ENCODE measurements at places on chromosomes 16 and 17. TPM values are rescaled to one million over a fixed set of nuclear protein-coding genes. Genes with fewer than 3 reads are reported as not detected.

MYADML2 gene
- total RNA-seq = 1.7 TPM

ABCA9 gene
- total RNA-seq = not detected

DNA sequence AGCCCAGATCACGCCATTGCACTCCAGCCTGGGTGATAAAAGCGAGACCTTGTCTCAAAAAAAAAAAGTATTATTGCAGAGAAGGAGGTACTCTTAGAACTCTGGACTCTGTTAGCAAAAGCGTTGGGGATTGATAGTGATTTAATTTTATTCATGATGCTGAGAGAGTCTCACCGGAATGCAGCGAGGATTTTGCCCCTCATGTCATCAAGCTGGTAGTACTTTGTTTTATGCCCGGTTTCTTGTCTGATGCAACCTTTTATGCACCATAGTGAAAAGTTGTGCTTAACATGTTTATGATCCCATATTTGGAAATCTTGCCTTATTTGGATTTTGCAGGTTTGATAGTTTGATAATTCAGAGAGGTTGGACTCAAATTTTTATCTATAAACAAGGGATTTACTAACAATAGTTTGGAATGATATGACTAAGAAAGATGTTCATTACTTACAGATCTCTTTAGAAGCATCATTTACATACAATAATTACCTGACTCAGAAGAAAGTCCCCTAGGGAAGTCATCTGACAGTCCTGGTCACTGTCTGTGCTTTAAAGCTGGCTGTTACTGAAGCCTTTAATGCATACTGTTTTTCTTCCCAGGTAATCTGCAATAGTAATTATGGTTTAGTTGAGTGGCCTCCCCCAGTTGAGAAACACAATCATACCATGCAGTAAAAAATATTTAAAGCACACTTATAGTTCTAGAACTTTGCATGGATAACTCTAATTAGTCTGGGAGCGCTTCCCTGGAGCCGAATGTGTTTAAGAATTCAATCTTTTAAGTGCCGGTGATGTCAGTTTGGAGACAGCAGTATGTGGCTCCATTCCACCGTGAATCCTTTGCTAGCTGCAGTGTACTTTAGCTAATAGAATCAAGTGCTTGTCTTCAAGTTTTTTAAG, 120.9 kb downstream of the PRKCA start:
- no peak for DNase-seq

DNA sequence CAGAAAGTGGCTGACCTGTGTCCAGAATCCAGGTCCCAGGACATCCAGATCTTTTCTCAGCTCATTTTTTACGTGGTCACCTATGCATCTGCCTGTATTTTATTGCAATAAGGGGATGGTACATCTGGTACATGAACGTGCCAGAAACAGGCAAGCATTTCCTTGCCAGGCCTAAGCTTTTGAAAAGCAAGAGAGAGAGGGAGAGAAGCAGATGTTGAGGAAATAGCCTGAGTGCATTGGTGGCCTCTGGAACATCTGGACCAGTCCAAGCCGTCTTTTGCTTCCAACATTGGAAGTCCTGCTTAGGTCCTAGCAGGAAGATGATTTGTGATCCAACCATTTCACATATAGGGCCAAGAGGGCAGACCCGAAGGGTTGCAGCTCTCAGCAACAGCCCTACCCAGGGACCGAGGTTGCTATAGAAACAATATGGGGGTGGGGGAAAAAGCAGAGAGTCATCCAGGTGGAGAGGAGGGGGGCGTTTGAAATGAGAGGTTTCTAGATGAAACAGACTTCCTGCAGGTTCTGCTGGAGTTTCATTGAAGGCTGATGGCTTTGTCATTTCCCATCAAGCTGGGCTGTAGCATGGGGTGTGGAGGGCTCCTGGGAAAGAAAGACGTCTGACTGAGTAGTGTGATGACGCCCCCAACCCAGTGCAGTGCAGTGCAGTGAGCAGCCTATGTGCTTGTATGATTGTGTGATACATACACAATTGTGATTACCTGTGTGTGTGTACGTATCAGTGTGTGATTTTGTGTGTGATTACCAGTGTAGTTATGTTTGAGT, 61.6 kb downstream of the SHISA6 start:
- DNase-seq = no peak

- no peak for DNase-seq
Measured at GRCh38 chr17:54009502-54009901, 186.8 kb downstream of the KIF2B start.

GRCh38 chr16:81419806-81420205, 24.8 kb upstream of the CMIP start:
- DNase-seq = no peak

DNA sequence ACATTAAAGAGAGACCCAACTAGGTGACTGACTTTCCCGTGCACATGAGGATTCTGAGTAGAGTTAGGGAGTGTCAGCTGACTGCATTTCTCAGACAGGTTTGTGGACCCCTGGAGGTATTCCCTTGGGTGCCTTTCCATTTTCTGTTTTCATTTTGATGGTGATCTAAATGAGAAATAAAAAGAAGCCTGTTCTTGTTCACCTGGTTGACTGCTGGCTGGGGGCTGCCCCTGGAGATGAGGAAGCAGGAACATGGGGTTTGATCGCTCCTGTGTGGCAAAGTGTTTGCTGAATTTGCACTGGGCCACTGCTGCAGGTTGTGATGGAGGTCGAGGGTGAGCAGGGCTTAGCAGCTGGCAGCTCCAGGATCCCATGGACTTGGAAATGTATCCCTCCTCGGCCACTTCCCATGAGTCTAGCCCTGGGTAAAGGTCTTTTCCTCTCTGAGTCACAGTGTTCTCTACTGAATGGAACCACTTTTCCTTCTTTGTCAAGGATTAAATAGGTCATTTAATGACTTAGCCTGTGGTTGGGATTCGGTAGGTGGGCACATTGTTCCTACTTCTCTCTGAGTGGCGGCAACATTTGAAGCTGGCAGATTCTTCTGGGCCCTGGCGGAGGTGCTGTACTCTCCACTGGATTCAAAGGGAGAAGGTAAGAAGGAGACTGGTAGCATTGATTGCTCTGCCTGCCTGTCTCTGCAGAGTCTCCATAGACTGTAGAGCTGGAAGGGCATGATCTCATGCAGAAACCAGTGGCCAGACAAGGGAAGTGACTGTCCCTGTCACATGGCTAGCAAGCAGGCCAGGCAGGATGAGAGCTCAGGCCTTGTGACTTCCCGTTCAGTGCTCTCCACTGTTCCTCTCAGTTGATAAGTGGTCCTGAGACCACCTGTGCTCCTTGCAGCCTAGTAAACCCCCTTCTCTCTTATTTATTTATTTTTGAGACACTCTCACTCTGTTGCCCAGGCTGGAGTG, 17.9 kb downstream of the SNX29 start:
- no peak for DNase-seq

DNA sequence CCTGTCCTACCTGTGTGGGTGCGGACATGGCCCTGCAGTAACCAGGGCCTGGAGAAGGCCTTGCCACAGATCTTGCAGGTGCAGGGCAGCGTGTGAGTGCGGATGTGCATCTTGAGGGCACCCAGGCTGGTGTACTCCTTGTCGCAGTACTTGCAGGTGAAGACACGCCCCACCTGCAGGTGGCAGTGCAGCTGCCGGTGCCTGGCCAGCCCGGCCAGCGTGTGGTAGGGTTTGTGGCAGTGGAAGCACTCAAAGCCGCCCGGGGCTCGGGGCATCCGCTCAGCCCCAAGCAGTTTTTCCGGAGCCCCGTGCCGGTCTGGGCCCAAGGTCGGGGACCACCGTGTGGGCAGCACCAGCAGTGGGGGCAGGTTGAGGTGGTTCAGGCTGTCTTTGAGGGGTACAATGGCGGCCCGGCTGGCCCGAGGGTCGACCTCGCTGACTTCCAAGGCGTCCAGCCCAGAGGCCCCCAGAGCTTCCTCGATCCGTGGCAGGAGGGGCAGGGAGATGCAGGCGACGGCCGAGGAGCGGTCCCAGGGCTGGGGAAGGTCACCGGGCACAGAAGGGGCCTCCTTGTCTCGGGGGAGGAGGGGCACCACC, 5.1 kb downstream of the SNAI3 start:
- DNase-seq = peak; percentile 76

DNA sequence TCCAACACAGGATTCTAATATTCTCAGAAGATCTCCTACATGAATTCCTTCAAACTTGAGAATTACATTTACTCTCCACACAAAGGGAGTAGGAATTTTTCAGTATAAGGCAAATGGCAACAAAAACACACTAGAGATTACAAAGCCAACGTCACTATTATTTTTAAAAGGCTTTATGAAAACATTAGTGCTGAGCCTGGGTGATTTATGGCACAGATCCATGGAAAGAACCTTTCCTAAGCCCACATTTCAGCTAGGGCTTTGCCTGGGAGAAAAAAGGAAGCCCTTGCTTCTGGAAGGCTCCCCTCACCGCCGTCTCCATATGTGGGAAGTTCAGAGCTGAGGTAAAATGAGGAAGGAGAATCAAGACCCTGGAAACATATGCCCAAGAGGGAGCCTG, 499.4 kb upstream of the HSBP1 start:
- DNase-seq = no peak

MYOCD gene
- 0.80 TPM for total RNA-seq

PDILT gene
- total RNA-seq = not detected

- DNase-seq = no peak
Measured at GRCh38 chr16:89437251-89437987, 52.9 kb downstream of the ANKRD11 start.

GRCh38 chr17:5813357-5813756, 229.0 kb upstream of the NLRP1 start:
- no peak for DNase-seq

- DNase-seq = peak; percentile 87
Measured at GRCh38 chr17:9115214-9116191, 94.2 kb downstream of the NTN1 start.

DNA sequence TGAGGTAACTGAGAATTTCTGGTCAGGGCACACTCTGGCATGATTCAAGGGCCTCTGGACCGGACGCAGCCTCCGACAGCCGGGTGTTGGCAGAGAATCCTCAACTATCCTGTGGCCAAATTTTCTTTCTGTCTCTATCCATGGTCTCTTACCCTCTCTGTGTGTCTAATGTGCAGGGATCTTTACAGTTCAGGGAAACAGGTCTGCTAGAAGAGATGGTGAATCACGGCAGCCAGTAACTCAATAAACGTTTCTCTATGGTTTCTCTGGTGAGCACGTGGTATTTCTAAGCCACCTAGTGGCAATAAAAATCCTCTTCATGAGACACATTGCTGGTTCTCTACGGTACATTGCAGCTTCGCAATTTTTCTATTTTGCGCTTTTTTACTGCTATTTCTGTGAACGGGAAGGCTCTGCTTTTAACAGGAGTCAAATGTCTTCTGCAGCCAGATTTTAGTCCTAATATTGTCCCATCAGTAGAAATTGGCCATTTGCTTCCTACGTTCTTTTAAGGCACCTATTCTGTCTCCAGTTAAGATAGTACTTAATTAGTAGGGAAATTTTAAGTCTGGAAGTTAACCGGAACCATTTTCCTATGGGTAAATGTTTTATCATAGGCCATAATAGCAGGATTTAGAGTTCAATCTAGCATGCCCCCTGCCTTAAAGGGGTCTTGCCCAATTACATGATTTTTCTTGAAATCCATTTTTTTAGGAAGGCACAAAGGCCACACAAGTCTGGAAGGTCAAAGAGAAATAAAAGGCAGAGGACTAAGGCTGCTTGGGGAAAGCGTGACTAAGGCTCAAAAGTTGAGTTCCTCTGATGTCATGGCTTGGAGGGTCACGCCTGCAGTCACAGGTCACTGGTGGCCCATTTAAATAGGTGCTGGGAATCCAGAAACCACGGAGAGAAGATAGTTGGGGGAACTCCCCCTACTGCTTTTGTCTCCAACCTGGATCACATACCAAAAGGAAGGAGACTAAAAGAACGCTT, 31.5 kb downstream of the QPRT start:
- DNase-seq = peak; percentile 82

- peak; percentile 82 for DNase-seq
Measured at GRCh38 chr17:34420254-34420766, 57.3 kb upstream of the CCL1 start.

DNA sequence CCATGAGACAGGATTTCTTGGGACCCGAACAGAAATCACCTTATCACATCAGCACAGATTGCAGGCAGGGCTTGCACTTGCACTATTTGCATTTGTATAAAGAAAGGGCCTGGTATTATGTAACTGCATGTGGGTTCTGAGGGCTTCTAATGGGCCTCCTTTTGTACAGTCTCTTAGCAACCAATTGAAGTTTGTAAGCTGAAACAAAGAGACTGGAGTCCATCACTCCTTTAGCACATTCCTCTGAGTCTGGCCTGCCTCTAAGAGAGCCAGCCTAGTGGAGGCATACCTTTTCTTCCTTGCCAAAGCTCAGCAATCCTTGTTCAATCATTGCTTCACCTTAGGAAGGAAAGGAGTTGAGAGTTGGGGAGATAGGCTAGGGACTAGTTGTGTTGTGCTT, 387.1 kb downstream of the XYLT1 start:
- peak; percentile 96 for DNase-seq

DNA sequence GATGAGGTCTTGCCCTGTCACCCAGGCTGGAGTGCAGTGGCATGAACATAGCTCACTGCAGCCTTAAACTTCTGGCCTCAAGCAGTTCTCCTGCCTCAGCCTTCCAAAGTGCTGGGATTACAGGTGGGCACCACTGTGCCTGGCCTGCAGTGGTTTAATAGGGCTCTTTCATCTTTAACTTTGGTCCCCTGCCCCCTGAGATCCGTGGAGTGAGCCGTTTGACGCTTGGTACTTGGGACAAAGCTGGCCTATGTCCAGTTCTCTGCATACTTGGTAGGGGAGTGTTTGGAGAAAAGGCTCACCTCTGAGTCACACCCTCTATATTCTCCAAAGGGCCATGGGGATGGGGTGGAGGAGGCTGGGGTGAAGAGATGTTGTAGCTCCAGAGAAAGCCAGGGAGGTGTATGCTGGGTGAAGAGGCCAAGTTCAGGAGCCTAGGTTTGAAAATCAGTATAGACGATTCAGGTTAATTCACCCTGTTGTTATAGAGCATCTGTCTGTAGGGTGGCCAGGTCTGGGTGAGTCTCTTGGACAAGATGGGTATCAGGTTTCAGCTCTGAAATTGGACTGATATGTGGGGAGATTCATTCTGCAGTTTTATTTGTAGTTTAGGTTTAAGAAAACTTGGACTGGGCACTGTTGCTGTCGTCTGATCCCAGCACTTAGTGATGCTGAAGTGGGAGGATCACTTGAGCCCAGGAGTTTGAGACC, 17.6 kb downstream of the ABCC1 start:
- no peak for DNase-seq

SPATA22 gene
- not detected for total RNA-seq

DNA sequence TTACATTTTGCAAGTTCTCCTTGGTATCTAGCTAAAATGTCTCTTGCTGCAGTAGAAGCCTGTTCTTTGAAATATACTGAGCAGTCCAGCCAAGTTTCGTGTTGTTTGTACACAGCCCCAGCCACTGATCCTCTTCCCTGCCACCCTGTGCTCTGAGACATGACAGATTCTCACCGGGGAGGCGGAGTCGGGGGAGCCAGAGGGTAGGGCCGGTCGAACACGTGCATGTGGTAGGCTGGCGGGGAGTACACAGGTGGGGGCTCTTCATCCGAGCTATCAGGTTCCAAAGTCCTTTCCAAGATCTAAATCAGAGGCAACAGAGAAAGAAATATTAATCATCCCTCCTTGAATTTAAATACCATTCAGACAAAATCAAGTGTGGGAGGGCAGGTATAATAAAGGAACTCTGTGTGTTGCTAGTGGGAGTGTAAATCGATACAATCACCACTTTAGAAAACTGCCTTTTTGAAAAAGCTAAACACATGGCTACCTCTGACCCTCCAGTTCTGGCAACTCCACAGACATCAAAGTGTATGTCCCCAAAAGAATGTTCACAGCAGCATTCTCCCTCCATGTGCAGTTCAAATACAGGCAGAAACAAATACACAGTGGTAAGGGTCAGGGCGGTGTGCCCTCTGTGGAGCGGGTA, 29.7 kb upstream of the MRPS23 start:
- no peak for DNase-seq

GRCh38 chr16:871562-872345, 71.2 kb upstream of the GNG13 start:
- DNase-seq = no peak

- no peak for DNase-seq
Measured at GRCh38 chr16:3577302-3577752, at the start of gene NLRC3. TSS of gene NLRC3 (minus strand) at chr16:3577403. CDS start at chr16:3565036, 12,367 bp downstream.

LIG3 gene
- 82.3 TPM for total RNA-seq
